Forelimb muscle (tissue), 1 donor: ENCODE measurements at places on chromosomes 13 and 19.

DNA sequence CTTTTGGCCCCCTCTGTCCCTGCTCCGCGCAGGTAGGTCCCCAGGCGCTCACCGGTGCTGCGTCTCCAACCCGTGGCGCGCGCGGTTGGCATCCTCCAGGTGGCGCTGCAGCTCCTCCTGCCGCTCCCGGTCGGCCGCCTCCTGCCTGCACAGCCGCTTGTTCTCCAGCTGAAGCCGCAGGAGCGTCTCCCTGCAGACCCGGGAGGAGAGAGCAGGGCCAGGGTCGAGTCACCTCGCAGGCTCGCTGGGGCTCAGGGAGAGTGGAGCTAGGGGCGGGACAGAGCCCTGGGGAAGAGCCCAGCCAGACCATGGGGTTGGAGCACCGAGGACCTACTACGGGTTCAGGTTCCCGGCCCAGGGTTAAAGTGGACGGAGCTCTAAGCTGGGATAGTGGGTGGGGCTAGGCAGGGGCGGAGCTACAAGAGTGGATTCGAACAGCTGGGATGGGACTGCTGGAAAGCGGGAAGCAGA, 9.3 kb downstream of the HOOK2 start:
- DNase-seq = no peak

DNA sequence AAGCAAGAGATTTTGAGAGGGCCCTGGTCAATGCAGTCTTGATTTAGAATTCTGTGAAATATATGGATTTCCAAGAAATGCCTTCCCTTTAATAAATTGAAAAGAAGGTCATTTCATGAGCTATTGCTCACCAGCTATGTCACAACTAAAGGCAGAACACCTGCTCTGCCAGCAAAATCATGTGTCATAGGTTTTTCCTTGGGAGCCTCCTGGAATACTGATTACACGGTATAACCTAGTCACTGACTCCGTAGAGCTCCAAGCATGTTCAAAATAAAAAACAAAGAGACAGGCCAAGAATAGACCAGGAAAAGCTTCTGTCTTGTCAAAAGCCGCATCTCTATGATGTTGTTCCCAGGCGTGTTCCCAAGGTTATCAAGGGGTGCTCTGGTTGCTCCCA, 45.5 kb downstream of the HSPH1 start:
- no peak for DNase-seq

- no peak for DNase-seq
Measured at GRCh38 chr19:42420055-42420544, 7.1 kb downstream of the LIPE start.

- no peak for DNase-seq
Measured at GRCh38 chr13:39263531-39263930, 225.3 kb downstream of the NHLRC3 start.

- DNase-seq = no peak
Measured at GRCh38 chr13:108700422-108701170, 71.2 kb downstream of the MYO16 start.

DNA sequence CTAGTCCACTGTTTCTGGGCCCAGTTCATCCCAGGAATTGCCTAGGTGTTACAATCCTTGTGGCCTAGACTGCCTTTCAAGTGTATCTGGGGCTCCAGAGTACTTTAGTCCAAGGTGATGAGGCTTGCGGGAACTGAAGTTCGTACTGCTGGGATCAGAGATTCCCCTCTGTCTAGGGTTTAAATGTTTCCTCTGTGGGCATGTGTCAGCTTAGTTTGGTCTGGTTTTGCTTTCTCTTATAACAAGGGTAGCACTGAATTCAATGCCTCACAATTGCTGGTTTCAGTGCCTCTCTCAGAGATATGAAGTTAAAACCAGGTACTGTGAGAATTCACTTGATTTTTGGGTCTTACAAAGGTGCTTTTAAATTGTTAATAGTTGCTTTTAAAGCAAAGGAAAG, 30.8 kb downstream of the RGCC start:
- no peak for DNase-seq

GRCh38 chr13:49058761-49059160, 83.0 kb downstream of the FNDC3A start:
- DNase-seq = no peak

DNA sequence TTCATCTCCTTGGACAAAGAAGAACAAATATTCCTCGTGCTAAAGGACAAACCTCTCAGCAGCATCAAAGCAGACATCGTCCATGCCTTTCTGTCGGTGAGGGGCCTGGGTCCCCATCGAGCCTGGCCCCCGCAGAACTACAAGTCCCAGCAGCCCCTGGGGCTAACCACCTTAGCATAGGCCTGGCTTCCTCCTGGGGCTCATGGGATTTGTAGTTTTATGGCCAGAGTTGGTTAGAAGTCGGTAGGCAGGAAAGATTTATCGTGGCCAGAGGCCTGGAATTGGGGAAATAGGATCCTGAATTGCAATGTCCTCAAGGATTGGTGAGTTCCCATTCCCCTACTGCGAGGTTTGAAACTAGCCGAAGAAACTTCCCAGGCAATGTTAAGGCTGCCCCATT, 19.6 kb downstream of the TMEM150B start:
- DNase-seq = no peak

DNA sequence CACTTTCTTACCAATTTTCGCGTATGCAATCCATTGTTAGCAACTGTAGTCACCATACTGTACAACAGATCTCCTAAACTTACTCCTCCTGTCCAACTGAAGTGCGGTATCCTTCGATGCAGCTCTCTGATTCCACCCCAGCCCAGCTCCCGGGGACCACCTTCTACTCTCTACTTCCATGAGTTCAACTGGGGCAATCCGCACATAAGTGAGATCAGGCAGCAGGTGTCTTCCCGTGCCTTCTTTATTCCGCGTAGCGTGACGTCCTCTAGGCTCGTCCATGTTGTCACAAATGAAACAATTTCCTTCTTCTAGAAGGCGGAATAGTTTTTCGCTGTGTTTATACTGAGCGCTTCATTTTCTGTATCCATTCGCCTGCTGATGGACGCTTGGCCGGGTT, 8.4 kb downstream of the LILRB1 start:
- no peak for DNase-seq

DNA sequence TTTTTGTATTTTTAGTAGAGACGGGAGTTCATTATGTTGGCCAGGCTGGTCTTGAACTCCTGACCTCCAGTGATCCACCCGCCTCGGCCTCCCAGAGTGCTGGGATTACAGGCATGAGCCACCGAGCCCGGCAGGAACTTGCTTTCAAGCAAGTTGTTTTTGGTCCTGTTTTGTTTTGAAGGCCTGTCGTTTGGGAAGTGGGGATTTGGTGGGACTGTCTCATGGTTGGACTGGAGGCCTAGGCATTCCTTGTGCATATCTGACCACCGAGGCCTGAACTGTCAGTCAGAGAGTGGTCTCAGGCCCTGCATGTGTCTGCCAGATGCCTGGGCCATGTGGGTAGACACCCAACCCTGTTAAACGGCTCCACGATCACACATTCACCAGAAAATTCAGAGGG, 26.3 kb downstream of the UBXN6 start:
- DNase-seq = no peak

GRCh38 chr13:49840266-49840665, 47.8 kb upstream of the KPNA3 start:
- DNase-seq = no peak

DNA sequence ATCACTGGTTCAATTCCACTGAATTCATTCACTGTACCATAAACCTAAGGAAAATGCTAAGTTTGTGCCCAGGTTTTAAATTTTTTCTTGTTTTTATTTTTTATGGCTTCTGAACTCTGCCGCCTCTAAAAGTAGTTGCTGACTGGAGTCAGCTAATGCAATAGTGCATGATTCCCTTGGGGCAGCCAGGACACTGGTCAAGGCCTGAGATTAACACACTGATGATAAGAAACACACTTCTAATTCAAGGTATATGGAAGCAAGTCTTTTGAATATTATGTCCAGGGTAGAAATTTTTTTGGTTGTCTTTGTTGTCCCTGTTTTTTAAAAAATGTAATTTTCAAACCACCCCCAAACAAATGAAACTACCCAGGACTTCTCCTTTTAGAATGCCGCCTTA, 72.2 kb downstream of the CDADC1 start:
- DNase-seq = no peak

- no peak for DNase-seq
Measured at GRCh38 chr13:42322806-42323205, 50.9 kb downstream of the AKAP11 start.

- DNase-seq = no peak
Measured at GRCh38 chr19:4028334-4029246, 21.1 kb downstream of the PIAS4 start.

- DNase-seq = no peak
Measured at GRCh38 chr19:33773704-33774624, 22.7 kb upstream of the KCTD15 start.

GRCh38 chr19:49475191-49475917, 1.3 kb downstream of the FLT3LG start:
- no peak for DNase-seq

DNA sequence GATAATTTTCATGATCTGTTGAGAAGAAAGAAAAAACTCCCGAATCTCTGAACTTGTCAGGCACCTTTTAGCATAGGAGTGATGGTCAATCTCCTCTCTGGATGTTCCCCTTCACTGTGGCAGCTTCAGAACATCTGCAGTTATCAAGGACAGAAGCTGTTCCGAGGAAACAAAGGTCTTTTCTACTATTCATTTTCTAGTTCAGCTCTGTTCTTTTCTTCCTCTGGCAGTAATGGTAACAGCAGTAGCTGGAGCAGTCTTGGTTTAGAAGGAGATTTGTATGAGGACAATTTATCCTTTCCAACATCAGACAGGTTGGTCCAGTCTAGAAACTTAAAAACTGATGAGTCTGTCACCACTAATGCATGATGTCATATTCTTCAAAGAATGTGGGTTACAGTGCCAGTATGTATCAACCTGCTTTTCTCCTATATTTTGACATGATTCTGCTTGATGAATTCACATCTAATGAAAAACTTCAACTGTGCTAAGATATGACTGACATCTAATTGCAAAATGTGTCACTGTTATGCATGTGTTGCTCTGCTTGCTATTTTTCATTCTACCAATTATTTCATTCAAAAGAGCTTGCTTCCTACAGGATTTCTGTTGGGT, 41.0 kb downstream of the AKAP11 start:
- DNase-seq = no peak

- DNase-seq = no peak
Measured at GRCh38 chr19:5932609-5933262, 18.7 kb downstream of the CAPS start.

- DNase-seq = no peak
Measured at GRCh38 chr19:58510084-58510862, 1.5 kb downstream of the SLC27A5 start.

DNA sequence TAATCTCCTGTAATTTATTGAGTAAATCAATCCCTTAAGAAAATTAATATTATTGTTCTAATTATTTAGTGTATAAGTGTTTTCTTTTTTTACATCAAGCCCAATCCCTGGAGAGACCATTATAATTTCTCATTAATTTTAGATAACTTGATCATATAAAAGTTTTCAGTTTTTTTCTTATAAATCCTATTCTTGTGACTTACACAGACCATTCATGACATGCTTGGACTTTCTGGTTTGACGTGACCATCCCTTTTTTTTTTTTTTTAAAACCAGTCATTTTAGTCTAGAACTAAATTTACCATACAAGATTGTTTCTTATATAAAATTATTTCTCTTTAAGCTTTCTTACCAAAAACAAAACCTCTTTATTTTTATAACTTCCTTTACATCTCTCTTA, 5.4 kb upstream of the MTRF1 start:
- no peak for DNase-seq

GRCh38 chr19:19209372-19209771, 2.4 kb upstream of the NCAN start:
- no peak for DNase-seq

- DNase-seq = no peak
Measured at GRCh38 chr19:4588291-4588761, 28.8 kb upstream of the SEMA6B start.

- no peak for DNase-seq
Measured at GRCh38 chr19:7748756-7749155, 1.4 kb upstream of the CD209 start.

GRCh38 chr13:58960888-58961287, 1202.8 kb downstream of the DIAPH3 start:
- peak; percentile 4 for DNase-seq

- no peak for DNase-seq
Measured at GRCh38 chr13:30906411-30907051, 460 bp downstream of the MEDAG start.

- no peak for DNase-seq
Measured at GRCh38 chr19:29715701-29716581, 880 bp upstream of the C19orf12 start.

DNA sequence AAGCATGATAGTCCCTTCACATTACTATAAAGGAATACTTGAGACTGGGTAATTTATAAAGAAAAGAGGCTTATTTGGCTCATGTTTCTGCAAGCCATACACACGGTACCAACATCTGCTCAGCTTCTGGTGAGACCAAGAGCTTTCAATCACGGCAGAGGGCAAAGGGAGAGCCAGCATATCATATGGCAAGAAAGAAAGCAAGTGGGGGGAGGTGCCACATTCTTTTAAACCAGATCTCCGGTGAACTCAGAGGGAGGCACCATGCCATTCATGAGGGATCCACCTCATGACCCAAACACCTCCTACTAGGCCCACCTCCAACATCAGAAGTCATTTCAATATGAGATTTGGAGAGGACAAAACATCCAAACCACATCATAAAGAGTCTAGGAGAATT, 20.3 kb downstream of the XPO4 start:
- no peak for DNase-seq

- DNase-seq = no peak
Measured at GRCh38 chr19:18814063-18814462, 17.7 kb upstream of the UPF1 start.

DNA sequence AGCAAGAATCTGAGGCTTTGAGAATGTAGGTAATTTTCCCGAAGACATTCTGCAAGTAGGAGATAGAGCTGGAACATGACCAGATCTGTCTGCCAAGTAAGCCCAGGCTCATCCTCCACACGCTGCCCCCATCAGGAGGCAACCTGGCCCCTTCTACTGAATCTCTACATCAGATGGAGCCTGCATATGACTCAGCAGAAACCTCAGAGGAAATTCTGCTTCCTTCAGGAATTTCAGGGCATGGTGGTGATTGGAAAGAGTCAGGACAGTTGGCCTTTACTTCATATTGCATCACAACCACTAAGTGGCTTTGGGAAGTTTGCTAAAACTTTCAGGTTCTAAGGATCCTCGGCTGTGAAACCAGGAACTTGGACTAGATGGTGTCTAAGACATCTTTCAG, 85.2 kb downstream of the LRRC63 start:
- DNase-seq = no peak
